ENCODE measurements at places on chromosomes 4 and X.

GRCh38 chr4:152197211-152197610 is 338.7 kb downstream of the FBXW7 start:
- DNase-seq, result no peak

GRCh38 chr4:149202117-149202516 is 613.5 kb downstream of the IQCM start:
- DNase-seq, result no peak

DNA sequence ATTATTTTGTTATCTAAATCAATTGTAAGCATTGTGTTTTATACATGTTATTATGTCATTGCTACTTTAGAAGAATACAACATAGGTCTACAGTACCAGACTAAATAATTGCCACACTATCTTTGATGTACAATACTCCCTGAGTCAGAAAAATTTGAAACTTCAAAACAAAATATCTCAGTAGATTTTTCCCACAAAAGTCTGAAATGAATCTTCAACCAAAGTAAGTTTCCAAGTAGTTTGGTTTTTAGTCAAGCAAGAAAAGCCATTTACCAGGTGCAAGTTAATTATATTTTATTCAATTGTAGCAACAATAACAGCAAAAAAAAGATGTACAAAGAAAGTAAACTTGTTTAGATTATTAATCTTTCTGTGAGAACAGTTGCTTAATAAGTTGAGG is 11.4 kb upstream of the PARM1 start:
- no peak for DNase-seq

DNA sequence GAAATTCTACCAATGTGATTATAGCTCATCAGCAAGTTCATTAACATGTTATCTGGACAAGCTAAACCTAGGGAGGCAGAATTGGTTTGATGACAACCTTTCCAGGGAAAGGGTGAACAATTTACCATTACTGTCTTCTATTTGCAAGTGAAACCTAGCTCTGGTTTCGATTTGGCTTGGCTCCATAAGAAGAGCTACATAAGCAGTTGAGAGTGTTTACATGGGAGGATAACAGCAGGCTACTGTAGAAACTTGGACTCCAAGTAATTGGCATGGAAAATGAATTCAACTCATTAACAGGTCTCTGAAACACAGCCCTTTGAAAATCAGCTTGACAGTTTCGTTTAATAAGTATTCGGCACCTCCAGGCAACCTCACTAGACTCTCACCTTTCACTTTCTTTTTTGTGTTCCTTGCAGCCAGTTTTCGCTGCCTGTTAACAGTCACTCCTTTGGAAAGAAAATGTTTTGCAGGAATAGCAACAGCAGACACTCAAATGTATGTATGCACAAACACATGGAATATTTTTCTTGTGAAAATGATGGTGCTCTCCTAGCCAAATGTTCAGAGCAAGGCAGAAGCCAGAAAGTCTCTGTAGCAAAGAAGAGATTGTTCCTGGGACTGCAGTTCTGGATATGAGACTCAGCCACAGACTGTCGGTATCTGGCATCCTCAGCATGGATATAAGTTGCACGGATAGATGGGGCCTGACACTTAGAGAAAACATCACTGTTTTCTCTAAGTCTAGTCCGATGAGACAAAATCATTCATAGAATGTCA is 27.5 kb downstream of the POU3F4 start:
- peak; percentile 30 for DNase-seq

DNA sequence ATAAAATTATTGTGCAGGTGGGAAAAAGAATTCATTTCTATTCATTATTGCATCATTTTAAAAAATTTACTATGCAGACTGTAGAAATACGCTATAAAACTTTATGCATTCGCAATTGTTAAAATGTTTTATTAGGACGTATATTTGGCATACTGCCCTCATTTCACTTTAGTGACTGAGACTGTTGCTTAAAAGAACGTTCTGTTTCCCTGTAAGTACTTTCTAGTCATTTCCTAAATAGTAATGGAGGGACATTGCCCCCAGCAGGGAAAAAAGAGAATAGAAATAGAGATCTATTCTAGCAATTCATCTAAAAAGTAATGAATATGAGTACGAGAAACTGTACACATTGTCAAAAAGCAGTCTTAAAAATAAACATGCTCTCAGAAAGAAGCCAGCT is 1295.8 kb upstream of the TENM3 start:
- peak; percentile 24 for DNase-seq

Data from astrocyte of the spinal cord (primary cell).